ENCODE measurements at places on chromosomes 5 and 9. TPM values are rescaled to one million over a fixed set of nuclear protein-coding genes. Genes with fewer than 3 reads are reported as not detected.

GRCh38 chr9:101271102-101271501, 113.7 kb downstream of the BAAT start:
- no peak for DNase-seq

DNA sequence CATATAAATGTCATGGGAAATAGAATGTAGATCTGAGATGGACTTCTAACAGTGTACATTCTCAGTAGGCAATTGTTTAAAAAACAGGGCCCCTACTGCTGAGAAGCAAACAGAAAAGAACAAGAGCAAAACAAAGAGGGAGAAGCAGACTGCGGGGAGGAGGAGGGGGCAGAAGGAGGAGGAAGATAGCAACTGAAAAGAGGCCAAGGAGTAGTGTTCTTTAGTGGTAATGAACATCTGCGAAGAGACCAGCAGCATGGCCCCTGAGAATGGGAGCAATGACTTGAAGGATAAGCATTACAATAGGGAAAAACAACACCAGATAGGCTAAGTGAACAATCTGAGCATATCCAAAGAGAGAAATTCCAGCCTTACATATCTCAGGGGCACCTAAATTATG, 36.8 kb downstream of the HAPLN1 start:
- DNase-seq, result no peak

GRCh38 chr9:124000161-124000783, 11.3 kb upstream of the LHX2 start:
- DNase-seq, result no peak

- no peak for DNase-seq
These were observed 34.7 kb downstream of the DIRAS2 start for GRCh38 chr9:90607701-90608516.

GRCh38 chr5:28117691-28118090, 1079.3 kb upstream of the CDH9 start:
- no peak for DNase-seq

DNA sequence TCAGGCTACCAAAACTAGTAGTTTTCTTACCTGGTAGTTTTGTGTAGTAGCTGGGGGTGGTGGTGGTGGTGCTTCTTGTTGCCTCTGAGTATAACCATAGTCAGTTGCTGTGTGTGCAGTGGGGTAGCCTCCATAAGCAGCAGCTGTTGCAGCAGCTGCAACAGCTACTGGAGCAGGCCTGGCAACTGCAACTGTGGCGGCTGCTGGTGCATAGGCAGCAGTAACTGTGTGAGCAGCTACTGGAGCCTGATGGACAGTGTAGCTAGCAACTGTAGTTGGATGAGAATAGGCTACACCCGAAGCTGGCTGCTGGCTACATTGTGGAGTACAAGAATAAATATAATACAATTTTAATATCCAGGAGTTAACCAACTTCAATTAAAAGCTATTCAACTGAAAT, 24.7 kb downstream of the ZFR start:
- DNase-seq, result no peak

- no peak for DNase-seq
These were observed 9.7 kb downstream of the RAD1 start for GRCh38 chr5:34905564-34905963.

DNA sequence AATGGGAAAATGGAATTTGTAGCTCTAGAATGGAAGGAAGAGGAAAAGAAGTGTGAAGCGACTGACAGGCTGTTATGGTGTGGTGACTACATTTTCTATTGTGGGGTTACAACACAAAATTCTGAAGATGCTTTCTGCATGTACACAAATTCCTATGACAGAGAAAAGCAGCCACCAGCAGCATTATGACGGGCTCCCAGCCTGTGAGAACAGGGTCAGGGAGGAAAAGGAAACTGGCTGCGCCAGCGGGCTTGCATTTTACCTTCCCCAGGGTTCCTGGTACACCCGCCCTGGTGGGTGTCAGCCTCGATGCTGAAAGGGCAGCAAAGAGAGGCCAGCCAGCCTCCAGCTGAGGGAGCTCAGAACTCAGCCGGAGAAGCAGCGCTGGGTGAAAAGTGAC, 41.0 kb downstream of the DDX31 start:
- no peak for DNase-seq

DNA sequence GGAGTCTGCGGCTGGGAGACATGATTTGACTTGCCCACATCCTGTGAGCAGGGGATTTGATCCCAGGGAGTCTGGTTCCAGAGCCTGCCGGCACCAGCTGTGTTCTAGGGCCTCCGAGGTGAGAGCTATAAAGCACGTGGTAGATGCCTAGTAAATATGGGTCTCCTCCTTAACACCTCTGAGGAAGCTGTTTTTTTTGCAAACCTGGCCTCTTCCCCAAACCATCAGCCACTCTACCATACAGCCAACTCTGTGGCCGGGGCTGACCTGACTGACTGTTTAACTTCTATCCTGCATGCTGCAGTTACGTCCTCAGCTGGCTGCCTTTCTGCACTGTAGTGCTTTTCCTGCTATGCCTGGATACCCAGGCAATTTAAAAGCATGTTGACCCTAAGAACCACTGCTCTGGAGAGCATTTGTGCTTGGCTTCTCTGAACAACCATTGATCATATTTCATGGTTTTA, 220.5 kb downstream of the SLIT3 start:
- DNase-seq, result no peak

- no peak for DNase-seq
These were observed 6.7 kb downstream of the NME5 start for GRCh38 chr5:138132543-138132942.

DNA sequence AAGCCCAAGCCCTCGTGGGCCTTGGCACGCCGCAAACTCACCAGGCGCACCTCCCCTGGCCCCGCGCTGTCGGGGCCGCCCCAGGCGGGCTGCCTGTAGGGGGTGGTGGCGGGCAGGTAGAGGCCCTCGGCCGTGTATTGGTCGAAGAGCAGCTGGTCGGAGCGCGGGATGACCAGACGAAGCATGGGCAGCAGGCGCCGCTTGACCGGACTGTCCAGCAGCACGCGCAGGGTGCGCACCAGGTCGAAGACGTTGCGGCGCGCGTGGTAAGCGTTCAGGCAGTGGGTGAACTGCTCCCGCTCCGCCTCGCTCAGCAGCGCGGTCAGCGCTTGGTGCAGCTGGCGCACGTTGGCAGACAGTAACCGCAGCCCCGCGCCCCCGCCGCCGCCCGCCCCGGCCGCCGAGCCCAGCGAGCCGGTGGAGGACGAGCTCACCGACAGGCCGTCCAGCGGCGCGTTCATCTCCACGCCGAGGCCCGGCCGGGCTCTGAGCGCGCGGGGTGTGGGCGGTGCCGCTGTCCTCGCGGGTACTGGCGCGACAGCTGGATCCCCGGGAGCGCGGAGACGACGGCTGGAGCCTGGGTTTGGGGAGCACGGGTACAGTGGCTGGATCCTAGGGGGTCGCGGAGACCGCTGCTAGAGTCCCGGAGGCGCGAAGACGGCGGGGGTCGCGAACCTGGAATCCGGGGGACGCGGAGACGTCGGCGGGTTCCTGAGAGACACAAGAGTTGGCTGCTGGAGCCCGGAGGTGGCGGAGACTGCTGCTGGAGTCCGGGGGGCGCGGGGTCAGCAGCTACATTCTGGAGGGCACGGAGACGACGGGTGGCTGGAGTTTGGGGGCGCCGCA, 709 bp downstream of the WHRN start:
- DNase-seq, result peak; percentile 80

- no peak for DNase-seq
These were observed 14.8 kb downstream of the PDGFRB start for GRCh38 chr5:150140830-150141229.

GRCh38 chr5:59583810-59584562, 309.5 kb downstream of the PDE4D start:
- DNase-seq, result peak; percentile 63

The HTR1A gene
- not detected for polyA plus RNA-seq

The PKD2L2 gene
- not detected for polyA plus RNA-seq

The ANKRA2 gene
- 14.9 TPM for polyA plus RNA-seq

The ZBED3 gene
- 1.8 TPM for polyA plus RNA-seq

The PCDHB6 gene
- polyA plus RNA-seq, result 0.12 TPM

The AK1 gene
- polyA plus RNA-seq, result 85.9 TPM

The TRMO gene
- polyA plus RNA-seq, result 12.4 TPM

The BNC2 gene
- polyA plus RNA-seq, result 0.60 TPM

The HMCN2 gene
- 3.6 TPM for polyA plus RNA-seq

The ACTL7B gene
- not detected for polyA plus RNA-seq
